ENCODE measurements at places on chromosomes 5 and 9.
A peak's percentile ranks its signal among the peaks of the same experiment; 100 is the strongest.

- DNase-seq: no peak
Measured at GRCh38 chr5:7849681-7850394, 1.1 kb downstream of the CFAP90 start.

- no peak for DNase-seq
Measured at GRCh38 chr9:35776018-35776417, 15.4 kb upstream of the NPR2 start.

DNA sequence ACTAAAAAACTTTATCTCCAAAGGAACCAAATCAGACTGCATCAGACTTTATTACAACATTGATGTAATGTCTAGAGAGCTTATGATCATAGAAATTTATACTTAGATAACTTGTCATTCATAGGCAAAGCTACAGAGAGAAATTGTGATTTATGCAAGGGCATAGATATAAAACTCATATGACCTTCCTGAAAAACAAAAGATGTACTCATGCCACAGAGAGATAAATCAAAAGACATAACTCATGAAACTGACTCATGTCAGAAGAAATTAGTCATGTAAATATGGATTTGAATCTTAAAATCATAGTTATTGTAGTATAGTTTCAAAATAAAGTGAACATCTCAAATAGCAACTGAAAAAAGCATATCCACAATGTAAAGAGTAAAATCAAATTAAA, 186.2 kb downstream of the GABBR2 start:
- no peak for DNase-seq

DNA sequence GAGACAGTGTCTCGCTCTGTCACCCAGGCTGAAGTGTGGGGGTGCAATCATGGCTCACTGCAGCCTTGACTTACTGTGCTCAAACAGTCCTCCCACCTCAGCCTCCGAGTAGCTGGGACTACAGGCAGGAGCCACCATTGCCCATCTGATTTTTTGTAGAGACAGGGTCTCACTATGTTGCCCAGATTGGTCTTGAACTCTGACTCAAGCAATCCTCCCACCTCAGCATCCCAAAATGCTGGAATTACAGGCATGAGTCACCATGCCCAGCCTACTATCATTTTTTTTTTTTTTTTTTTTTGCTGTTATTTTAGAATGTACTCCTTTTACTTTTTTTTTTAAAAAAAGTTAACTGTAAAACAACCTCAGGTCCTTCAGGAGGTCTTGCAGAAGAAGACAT, 449.0 kb downstream of the CCDC171 start:
- no peak for DNase-seq

- peak; percentile 13 for DNase-seq
Measured at GRCh38 chr5:176817841-176818377, 7.5 kb downstream of the UNC5A start.

- DNase-seq: no peak
Measured at GRCh38 chr5:133233616-133234015, 181.8 kb downstream of the HSPA4 start.

GRCh38 chr5:91328743-91329142, 54.4 kb downstream of the ARRDC3 start:
- no peak for DNase-seq

GRCh38 chr9:14452539-14452938, 138.6 kb upstream of the NFIB start:
- DNase-seq: no peak

GRCh38 chr5:72377910-72378638, 57.9 kb downstream of the PTCD2 start:
- DNase-seq: no peak

- no peak for DNase-seq
Measured at GRCh38 chr5:159100782-159101646, 1.3 kb upstream of the EBF1 start.

DNA sequence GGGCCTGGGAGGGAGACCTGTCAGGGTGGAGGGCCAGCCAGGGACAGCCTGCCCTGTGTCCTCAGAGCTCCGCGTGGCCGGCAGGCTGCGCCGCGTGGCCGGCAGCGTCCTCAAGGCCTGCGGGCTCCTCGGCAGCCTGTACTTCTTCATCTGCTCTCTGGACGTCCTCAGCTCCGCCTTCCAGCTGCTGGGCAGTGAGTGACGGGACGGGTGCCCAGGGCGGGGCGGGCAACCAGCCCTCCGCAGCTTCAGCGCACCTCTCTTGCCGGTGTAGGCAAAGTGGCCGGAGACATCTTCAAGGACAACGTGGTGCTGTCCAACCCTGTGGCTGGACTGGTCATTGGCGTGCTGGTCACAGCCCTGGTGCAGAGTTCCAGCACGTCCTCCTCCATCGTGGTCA, 1.8 kb downstream of the SLC34A3 start:
- no peak for DNase-seq

DNA sequence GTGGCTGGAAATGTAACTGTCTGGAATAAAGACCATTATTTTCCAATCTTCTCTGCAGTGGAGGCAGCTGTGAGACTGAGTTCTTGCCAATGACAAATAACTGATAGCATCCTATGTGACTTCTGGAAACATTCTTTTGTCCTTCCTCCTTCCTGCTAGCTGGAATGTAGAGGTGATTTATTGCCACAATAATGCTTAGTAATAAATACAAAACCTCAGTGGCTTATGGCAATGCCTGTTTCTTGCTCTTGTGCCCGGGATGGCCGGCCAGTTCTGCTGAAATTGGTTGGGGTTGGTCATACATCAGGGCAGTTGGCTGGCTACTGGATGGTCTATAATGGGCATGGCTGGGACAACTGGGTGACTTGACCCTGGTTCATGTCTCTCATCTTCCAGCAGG, 12.2 kb upstream of the TEX48 start:
- DNase-seq: no peak

DNA sequence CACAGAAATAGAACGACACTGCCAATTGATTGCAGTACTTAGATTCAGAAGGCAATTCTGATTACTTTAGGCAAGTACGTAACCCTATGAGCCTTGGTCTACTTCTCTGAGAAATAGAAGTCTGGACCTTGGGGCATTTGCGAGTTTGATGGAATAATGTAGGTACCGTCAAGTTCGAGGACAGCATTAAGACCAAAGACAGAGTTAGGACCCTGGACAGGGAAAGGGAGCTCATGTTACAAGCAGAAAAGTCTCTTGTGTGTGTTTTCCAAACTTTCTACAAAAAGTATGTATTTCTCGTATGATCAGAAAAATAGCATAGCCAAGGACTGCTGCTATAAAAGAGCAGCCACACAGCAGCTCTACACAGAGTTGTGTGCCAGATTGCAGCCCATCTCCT, 20.1 kb downstream of the CCDC180 start:
- DNase-seq: no peak

DNA sequence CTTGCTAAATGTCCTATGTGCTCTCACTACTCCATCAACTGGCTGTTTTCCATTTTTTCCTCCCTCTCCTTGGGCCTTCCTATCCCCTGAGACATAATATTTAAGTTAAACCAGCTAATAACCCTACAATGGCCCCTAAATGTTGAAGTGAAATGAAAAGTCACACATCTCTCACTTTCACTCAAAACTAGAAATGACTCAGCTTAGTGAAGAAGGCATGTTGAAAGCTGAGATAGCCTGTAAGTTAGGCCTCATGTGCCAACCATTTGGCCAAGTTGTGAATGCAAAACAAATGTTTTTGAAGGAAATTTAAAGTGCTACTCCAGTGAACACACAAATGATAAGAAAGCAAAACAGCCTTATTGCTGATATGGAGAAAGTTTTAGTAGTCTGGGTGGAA, 48.8 kb upstream of the CDH10 start:
- no peak for DNase-seq

DNA sequence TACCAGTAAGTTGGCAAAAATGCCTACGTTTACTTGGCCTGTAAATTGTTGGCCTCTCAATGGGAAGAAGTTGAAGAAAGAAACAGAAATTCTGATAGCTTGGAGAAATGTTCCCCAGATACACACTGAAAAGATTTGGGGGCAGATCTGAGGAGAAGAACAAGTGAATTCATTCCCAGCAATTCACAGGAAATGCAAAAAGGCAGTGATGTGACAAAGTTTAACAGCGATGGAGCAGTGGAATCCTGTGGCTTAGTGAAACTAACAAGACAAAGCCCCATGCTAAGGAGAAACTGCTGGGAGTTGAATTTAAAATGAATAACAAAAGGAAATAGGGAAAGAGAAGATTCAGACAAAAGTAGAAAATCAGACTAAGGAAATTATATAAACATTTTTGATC, 213.2 kb upstream of the EDIL3 start:
- DNase-seq: no peak

DNA sequence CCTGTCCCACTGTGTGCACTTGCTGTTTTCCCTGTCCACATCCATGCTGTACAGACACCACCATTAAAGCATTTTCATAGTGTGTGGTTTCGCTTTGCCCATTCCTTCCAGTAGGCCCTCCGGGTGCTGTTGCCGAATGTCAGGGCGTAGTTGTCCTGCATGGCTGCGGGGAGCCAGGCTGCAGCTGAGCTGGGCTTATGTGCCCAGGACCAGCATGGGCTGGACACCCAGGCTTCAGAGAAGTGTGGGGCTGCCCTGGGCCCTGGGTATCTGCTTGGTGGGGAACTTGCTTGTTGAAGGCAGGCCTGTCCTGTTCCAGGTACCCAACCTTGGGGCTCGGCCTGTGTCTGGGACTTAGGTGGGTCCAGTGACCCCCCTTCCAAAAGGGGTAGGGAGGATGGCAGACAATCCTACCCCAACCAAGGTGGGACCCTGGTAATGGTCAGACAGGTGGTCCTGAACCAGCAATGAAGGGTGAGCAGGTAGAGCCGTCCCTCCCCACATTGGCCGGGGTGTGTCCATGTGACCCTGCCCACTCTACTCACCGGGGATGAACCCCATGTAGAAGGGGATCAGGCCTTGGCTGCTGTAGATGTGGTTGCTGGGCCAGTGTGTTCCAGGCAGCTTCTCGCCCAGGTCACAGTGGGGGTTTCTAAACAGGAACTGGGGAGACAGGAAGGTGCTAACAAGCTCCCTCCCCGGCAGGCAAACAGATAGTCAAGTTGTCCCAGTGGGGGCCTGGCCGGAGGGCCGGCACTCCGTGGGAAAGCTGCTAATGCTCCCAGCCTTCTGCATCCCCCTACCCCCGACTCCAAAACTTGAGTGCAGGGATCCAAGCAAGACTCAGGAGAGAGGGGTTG, 2.8 kb downstream of the TUBB4B start:
- DNase-seq: no peak

DNA sequence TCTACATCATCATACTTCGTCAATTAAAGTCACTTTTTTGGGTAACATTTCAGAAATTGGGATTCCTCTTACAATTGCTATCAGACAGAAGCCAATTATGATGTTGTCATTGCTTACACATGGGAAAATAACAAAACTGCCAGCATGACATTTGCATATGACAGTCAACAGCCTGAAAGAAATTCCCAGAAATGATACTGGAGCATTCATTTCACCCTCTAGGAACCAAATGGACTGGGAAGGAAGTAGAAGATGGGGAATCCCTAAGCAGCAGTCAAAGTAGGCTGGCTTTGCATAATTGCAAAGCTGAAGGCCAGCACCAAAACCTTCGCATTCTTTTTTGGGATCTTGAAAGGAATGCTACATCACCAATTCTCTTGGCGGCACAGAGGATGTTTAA, 10.7 kb downstream of the HMGCS1 start:
- DNase-seq: no peak

DNA sequence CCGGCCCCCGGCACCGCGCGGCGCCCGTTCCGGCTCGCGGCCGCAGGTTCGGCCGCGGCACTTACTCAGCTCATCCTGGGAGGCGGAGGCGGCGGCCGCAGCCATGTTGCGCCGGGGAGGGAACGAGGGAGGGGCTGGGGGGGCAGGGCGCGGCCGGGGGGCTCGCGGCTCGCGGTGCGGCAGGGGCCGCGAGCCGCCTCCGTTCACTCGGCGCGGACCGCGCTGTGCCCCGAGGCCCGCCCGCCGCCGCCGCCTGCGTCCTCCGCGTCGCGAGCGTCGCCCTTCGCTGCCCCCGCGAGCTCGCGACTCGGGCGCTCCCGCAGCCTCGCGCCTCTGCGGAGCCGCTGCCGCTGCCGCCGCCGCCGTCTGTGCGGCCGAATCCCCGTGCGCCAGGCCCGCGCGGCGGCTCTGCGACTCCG, 735 bp downstream of the ECPAS start:
- DNase-seq: no peak

GRCh38 chr5:31328040-31328733, 134.7 kb downstream of the CDH6 start:
- no peak for DNase-seq

DNA sequence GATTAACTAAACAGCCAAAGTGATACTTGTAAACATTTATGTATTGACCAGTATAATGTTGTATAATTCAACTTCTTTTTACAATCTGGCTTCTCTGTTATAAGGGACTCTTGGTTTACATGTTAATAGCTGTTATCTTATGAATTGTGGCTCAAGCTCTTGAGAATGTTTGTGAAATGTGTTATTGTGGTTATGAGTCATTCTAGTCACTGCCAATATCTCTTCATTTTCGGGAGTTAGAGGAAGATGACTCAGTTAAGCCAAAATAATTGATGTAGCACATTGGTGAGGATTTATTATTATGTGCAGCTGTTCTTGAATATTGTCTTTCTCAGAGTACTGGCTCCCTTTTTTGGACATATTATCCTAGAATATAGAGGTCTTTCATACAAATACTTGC, 655.2 kb upstream of the RIOK2 start:
- peak; percentile 4 for DNase-seq

DNA sequence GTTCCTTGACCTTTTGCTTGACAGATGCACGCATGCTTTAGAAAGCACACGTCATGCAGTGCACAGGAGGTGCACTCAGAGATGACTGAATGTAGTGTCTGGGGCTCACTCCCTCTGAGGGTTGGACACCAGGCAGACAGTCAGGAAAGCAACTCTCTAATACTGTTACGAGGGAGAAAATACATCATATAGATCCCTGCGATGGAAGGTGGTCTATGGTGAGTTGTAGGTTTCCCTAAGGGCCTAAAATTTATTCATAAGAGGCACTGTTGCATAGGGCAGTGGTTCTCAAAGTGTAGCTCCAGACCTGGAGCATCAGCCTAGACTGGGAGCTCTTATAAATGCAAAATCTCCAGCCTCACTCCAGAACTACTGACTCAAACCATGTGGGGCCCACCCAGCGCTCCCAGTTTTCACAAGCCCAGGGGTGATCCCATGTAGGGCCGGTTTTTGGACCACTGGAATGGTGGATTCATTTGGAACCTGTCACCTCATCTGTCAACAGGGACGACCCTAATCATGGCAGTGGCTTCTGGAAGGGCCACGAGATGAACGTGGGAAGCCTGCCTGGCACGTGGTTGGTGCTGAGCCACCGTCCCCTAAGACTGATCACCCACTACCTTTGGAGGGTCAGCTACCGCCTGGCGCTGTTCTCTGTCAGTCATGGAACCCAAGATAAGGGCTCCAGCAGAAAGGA, 16.8 kb upstream of the PHF19 start:
- no peak for DNase-seq

- no peak for DNase-seq
Measured at GRCh38 chr9:71916834-71917534, 5.5 kb downstream of the C9orf85 start.

DNA sequence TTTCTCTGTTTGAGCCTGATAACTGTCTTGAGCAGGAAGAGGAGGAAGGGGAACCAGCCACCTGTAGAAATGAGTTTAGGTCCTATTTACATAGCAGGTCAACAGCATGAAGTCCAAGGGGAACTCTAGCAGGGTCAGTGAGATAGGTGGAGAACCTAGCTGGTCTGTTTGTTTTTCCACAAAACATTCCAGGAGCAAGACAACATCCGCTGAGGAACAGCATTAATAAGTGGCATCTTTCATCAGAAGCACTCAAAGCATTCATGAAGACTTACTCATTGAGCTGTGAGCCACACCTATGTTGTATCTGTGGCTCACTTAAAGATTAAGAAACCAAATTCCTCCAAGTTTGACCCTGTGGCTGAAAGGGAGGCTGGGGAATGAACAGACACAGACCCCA, 115.9 kb downstream of the ACTBL2 start:
- DNase-seq: no peak

GRCh38 chr9:5025416-5025815, 40.3 kb downstream of the JAK2 start:
- no peak for DNase-seq

All from AML-193 (cell line).